ENCODE measurements at places on chromosomes 13 and 19. TPM values are rescaled to one million over a fixed set of nuclear protein-coding genes. Genes with fewer than 3 reads are reported as not detected.

The MRPL54 gene
- 86.9 TPM for total RNA-seq

The CBY2 gene
- total RNA-seq: not detected

The MUC16 gene
- total RNA-seq: 0.02 TPM

The ACER1 gene
- not detected for total RNA-seq

The PBX4 gene
- total RNA-seq: 2.3 TPM

The IL27RA gene
- 3.2 TPM for total RNA-seq

The LRG1 gene
- total RNA-seq: 24.4 TPM

The PRR36 gene
- 0.22 TPM for total RNA-seq

The ZNF808 gene
- 27.9 TPM for total RNA-seq

GRCh38 chr13:60765700-60766411, 368.8 kb downstream of the TDRD3 start:
- no peak for DNase-seq

- DNase-seq: no peak
Measured at GRCh38 chr19:57675881-57676280, 5.9 kb upstream of the ZNF551 start.

- no peak for DNase-seq
Measured at GRCh38 chr19:13023656-13024055, 28.4 kb downstream of the NFIX start.

- no peak for DNase-seq
Measured at GRCh38 chr19:32627714-32628270, 46.8 kb downstream of the PDCD5 start.

DNA sequence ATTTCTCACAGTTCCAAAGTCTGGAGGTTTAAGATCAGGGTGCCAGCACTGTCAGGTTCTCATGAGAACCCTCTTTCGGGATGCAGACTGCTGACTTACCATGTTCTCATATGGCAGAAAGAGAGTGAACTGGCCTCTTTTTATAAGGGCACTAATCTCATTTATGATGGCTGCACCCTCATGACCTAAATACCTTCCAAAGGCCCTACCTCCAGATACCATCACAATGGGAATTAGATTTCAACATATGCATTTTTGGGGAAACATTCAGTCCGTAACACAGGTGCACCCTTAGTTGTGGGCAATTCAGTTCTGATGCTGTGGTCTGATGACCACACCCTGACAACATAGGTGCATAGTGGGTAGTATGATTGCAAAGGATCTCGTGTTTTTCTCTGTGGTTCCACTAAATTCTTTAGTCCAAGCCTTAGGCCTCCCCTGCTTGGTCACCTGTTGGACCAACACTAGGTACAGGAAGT, 33.3 kb downstream of the GARRE1 start:
- no peak for DNase-seq

GRCh38 chr13:41455725-41456419, 1.5 kb upstream of the RGCC start:
- DNase-seq: no peak

- no peak for DNase-seq
Measured at GRCh38 chr13:78802912-78803311, 144.0 kb upstream of the OBI1 start.

- DNase-seq: no peak
Measured at GRCh38 chr13:42524487-42525034, 49.4 kb upstream of the TNFSF11 start.

- DNase-seq: no peak
Measured at GRCh38 chr13:97109256-97109655, 112.9 kb upstream of the MBNL2 start.

DNA sequence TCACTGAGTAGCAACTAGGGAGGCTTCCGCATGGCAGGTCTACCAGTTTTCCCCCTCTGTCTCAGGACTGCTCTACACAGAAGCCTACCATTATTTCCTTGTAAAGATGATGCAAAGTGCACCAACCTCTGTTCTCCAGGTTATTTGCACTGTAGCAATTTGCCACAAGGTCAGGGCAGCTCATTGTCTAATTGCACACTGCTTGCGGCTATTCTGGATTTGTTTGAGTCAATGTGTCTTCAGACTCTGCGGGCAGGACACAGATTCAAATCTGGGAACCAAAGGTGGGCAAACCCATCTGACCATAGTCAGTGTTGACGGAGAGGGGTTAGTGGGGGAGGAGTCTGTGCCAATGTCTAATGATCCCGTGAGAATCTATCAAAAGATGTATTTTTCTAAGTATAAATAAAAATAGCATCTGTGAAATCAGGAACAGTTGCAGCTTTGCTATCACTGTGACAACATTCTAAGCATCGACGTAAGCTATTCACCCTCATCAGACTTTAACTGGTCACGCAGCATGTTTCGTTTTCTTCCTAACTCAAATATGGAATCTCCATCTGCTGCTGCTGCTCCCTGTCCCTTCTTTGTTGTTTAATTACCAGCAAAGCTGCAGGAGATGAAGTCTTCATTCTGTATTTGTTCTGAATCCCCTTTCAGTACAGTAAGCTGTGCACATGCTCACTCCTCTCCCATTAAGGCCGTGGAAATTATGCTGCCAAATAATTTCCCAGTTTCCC, 26.4 kb downstream of the CYSLTR2 start:
- DNase-seq: no peak

- no peak for DNase-seq
Measured at GRCh38 chr13:71879129-71879535, 12.1 kb upstream of the DACH1 start.

DNA sequence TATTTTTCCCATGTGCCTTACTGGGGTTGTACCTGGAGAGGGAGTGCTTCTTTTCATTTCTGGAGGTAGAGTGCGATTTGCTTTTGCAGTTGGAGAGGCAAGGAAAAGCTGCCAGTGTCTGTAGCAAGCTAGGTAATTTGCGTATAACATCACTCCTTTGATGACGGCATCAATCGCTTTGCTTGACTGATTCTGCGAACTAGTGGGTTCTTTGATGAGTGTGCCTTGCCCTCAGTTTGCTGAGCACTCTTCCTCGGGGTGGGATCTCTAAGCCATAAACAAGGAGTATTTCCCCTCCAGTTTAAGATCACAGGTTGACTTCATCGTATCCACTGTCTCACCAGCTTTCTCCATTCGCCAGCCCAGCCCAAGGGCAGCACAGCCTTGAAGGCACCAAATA, 344.5 kb downstream of the KCNRG start:
- no peak for DNase-seq

GRCh38 chr19:52923778-52924593, 758 bp upstream of the ZNF888 start:
- peak; percentile 76 for DNase-seq

GRCh38 chr13:37791699-37792098, 77.9 kb downstream of the TRPC4 start:
- DNase-seq: no peak

DNA sequence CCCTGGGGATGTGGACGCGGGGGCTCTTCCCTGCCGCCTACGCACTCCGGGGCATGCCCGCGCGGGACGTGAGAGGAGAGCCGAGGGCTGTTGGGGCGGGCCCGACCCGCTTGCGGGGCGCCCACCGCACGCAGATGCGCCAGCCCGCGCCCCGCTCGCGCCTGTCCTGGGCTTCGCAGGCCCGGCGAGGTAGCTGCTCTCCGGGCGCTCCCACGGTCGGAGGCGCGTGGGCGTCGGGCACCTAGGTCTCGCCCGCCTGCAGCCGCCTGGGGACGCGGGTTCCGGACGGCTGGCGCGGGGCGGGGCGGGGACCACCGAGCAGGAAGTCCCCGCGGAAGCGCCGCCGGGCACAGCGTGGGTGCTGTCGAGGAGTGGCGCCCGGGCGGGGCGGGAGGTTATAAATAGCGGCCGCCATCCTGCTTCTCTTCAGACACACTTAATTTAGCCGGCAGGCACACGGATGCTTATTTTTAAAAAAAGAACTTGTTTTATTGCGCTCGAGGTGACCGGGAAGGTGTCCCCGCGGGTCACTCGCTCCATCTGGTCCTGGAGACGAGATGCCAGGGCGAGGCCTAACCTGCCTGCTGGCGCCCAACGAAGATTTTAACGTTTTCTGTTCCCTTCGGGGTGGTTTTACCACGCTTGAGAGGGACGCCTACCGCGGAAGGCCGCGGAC, 561 bp upstream of the GJA3 start:
- DNase-seq: no peak

- DNase-seq: no peak
Measured at GRCh38 chr13:28654276-28654675, 4.7 kb upstream of the POMP start.

GRCh38 chr13:71360041-71360440, 507.0 kb downstream of the DACH1 start:
- DNase-seq: no peak

DNA sequence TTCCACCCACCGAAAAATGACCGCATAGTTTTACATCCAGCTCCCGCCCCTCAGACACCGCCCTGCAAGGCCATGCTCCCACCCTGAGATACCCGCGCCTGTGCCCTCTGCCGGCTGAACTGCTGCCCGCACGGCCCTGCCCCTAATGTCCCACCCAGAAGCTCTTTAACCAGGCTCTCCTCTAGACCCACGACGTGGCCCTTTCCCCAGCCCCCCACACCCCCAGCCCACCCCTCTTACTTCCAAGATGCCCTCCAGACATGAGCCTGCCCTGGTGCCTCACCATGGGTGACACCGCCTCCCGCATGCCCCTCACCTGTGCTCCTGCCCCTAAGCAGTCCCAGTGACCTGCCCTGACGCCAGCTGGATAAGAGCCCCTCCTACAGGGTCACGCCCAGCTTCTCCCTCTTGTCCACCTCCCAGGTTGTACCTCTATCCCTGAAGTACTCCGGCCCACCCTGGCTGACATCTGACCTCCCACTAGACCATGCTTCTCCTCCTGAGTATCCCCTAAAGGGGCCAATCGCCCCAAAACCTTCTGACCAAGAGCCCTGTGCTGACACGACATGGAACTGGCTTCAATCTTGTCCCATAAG, 51.2 kb downstream of the COLGALT1 start:
- no peak for DNase-seq

GRCh38 chr13:59447031-59447430, 716.7 kb downstream of the DIAPH3 start:
- DNase-seq: no peak

GRCh38 chr19:49335071-49335783, at the start of gene CD37:
TSS of gene CD37 (plus strand) at chr19:49335406. CDS start at chr19:49335541, 135 bp downstream.
- peak; percentile 31 for DNase-seq

GRCh38 chr19:18298601-18299000, 17.2 kb upstream of the JUND start:
- DNase-seq: no peak

DNA sequence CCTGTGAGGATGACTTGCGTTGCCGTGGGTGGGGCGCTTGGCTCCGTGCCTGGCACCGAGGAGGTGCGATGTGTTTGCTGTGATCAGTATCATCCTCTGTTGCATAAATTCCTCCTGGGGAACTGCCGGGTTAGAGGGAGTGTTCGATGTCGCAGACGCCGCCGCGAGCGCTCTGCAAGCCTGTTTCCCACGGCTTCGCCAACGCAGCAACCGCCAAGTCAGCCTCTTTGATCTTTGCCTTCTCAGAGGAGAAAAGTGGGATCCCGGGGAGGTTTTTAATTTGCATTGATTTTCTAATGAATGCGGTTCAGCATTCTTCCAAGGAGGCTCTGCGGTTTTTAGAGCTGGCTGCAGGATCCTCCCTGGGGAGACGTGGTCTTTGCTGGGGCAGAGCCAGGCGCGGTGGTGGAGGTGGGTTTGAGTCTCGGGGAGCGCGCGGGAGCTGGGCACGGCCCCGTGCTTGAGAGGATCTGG, 7.6 kb downstream of the GPR32 start:
- no peak for DNase-seq

GRCh38 chr13:50829896-50830295, 13.6 kb downstream of the DLEU7 start:
- no peak for DNase-seq

DNA sequence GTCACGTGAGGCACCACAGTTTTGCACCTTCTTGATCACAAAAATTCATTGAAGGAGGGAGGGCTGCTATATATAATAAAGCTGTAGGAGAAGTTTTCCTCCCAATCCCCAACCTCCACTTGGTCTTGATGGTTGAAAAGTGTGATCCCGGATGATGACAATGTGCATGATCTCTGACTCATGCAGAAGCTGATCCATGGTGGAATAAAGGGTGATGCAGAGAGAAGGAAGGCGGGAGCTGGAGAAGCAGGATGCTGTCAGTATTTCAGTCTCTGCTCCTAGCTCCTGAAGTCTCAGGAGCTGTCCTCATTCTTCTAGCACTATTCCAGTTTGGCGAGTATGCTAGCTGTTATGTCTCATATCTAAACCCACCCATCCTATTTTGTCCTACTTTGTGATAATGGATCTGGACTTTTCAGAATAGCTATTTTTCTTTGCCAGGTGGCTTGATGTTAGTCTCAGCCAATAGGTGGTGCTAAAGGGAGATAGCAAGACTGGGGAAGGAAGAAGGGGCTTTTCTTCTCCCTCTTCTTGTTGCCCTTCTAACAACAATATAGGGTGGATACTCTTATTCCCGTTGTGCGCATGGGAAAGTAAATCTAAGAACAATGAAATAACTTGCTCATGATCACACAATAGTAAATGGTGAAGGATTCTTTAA, 65.6 kb upstream of the HTR2A start:
- no peak for DNase-seq

DNA sequence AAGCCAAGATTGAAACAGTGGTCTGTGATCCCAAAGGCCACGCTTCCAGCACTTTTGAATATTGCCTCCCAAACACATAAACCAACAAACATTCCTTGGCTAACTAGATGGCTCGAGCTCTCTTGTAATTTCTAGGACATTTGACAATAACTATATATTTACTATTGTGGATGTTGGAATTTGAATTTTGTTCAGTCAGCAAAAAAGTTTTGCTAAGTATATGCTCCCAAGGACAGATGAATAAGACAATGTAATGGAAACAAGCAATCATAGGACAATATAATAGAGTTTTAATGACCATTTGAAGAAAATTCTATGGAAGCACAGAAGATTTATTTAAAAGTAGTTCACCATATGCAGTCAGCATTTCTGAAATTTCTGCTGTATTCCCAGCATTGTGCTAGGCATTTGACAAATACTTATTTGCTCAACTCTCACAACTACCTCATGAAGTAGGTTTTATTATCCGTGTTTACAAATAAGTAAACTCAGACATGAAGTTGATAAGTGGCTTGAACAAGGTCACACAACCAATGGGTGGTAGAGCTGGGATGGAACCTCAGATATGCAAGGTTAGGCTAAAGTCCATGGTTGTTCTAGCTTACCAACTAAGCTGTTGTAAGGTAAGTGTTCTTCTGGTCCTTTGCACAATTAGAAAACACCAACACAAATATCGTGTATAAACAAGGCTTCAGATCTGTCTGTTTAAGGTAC, 205.1 kb downstream of the NUFIP1 start:
- DNase-seq: no peak

GRCh38 chr19:13556552-13556951, 50.3 kb upstream of the CACNA1A start:
- DNase-seq: no peak

- DNase-seq: no peak
Measured at GRCh38 chr13:112241288-112241687, 134.9 kb upstream of the SPACA7 start.

Data from colonic mucosa (tissue), 4 donors.